K562 (cell line): ENCODE measurements at places on chromosomes 6 and 20. TPM values are rescaled to one million over a fixed set of nuclear protein-coding genes. Genes with fewer than 3 reads are reported as not detected.

DNA sequence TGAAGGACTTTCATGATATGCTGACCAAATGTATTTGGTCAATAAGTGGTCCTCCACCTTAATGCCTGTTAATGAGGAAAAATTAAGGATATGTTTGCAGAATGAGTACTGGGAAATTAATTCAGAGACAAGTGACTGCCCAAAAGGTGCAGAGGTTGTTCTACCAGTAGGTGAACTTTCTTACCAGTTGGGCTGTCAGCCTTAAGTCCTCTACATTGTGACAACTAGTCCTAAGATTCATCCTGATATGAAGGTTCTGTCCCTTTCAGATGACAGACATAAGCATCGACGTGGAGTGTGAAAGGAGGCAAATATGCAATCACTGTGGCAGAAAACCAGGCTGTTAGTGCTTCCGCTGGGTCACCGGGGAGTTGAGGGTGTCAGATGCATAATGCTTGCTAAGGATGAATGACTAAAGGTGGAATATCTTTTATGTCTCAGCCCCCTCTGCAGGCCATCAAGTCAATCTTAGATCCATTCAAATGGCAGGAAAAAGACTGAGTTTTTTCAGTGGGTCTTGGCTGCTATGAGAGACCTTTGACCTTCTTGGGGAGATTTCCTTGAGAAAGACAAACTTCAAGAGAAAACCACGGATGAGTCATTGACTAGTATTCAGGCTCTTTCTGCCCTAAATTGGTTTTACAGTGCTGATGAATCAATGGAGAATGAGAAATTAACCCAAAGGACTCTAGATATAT, 226.0 kb downstream of the TPBG start:
- DNase-seq, result no peak
- H3K27me3 ChIP-seq, result no peaks in the 10 kb centered on the region
- H3K27ac ChIP-seq, result no peak overlapping the region
- no peaks in the 10 kb centered on the region for H3K4me1 ChIP-seq
- no peak overlapping the region for H3K4me3 ChIP-seq

DNA sequence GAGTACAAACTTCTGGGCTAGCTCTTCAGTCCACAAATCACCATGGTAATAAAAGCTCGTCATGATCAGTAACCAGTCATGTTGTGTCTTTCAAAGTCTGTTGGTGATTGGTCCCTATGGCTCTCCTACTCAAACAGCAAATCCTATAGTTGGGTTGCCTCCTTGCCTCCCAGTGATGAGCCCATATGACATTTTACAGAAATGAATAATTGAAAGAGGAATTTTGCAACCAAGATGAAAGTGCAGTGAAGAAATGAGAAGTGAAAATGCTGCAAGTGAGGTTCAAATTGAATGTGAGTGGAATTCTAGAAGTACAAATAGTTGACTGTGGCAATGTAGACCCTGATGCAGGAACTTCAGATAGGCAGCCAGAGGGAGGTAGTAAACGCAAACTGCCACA, 5.1 kb upstream of the SIRPD start:
- no peak overlapping the region for H3K27ac ChIP-seq
- no peaks in the 10 kb centered on the region for H3K36me3 ChIP-seq
- DNase-seq, result peak; percentile 0
- no peak overlapping the region for H3K4me3 ChIP-seq

DNA sequence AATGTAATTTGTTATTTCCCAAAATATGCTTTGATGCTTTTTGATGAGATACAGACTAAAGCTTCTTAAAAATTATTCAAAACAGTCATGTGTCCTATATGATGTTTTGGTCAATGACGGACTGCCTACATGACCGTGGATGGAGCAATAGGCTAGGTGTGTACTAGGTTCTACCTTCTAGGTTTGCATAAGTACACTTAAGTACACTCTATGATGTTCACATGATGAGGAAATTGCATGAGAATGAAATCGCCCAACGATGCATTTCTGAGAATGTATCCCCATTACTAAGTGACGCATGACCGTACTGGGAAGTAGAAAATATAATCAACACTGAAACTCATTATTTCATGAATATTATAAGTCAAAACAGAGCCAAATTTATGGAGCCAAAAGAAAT, 151.3 kb upstream of the UST start:
- no peak for DNase-seq
- no peaks in the 10 kb centered on the region for H3K36me3 ChIP-seq
- no peaks in the 10 kb centered on the region for H3K4me1 ChIP-seq
- no peak overlapping the region for H3K4me3 ChIP-seq
- no peak overlapping the region for H3K27ac ChIP-seq
- H3K27me3 ChIP-seq, result peaks cover 9% of the 10 kb centered on the region

DNA sequence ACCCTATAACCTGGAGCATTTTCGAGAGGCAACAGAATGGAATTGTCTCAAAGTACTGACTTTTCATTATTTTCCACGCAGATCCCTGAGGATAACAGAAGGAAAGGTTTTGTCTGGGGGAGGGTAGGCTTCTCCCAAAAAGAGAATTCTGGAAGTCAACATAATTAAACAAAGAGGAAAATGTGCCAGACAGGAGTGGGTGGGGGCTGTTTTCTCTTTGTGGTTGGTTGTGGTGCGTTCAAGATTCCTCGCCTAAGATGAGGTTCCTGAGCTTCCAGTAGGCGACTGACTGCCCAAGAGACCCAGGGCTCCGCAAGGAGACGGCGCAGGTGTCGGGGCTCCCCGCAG, 70.4 kb downstream of the SOX4 start:
- no peak overlapping the region for H3K4me3 ChIP-seq
- no peak for DNase-seq

GRCh38 chr20:41371371-41371770, 4.8 kb upstream of the EMILIN3 start:
- no peak for DNase-seq
- H3K27me3 ChIP-seq, result peaks cover 55% of the 10 kb centered on the region
- H3K4me1 ChIP-seq, result peaks cover 12% of the 10 kb centered on the region

The MYCT1 gene
- total RNA-seq, result not detected in 2 replicates

The HCK gene
- not detected in 2 replicates for total RNA-seq

The CNKSR3 gene
- total RNA-seq, result 25.7 and 27.9 TPM in 2 replicates

The FAM217A gene
- not detected in 2 replicates for total RNA-seq
